ENCODE measurements at places on chromosomes 11 and 22.

GRCh38 chr11:2945757-2946287, 16.6 kb upstream of the PHLDA2 start:
- DNase-seq, result no peak

GRCh38 chr11:15599376-15599775, 484.7 kb downstream of the INSC start:
- no peak for DNase-seq

- no peak for DNase-seq
These were observed 101.1 kb upstream of the FAT3 start for GRCh38 chr11:92123540-92123939.

DNA sequence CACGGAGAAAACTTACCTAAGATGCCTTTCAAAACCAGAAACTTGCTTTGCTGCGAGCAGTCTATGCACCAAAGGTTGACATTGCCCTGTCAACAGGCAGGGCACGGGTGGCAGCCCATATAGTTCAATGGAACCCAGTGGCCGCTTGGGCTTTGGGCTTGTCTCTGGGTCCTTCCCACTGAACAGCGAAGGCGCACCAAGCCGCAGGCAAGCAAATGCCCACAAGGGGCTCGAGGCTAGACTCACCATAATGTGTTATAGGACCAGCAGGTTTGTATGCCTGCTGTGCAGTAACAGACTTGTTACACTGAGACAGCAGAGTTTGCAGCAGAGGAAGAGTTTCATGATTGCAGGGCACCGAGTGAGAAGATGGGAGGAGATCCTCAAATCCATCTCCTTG, 20.3 kb downstream of the CLDN5 start:
- no peak for DNase-seq
